ENCODE measurements at places on chromosomes 13 and 19.

DNA sequence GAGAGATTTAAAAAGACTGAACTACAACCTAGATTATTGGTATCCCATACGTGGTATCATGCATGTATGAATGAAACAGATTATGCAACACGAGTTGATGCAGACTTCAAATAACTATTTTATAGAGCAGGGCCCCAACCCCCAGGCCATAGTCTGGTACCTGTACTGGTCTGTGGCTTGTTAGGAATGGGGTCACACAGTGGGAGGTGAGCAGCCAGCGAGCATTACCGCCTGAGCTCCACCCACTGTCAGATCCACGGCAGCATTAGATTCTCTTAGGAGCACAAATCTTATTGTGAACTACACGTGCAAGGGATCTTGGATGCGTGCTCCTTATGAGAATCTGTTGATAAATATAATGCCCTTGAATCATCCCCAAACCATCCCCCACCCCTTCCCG, 320.2 kb downstream of the TBC1D4 start:
- DNase-seq = no peak

DNA sequence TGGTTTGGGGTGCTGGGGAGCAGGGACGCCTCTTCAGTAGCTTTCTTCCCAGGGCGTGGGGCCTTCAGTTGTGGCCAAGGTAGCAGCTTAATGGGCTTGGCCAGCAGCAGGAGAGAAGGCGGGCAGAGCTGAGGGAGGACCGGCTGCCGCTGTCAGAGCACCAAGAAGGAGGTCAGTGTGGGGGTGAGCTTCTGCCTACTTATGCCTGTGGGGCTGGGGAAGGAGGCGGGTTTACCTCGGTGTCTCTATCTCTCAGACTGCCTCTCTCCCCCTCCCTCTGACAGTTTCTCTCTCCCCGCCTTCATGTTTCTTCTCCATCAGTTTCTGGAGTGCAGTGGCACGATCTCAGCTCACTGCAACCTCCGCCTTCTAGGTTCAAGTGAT, at the start of gene CAPN12:
TSS of gene CAPN12 (minus strand) at position 177 of the 384 bp plus-strand sequence. CDS start 309 bp downstream, outside the sequence.
- no peak for DNase-seq

GRCh38 chr13:75581874-75582640, 32.5 kb downstream of the UCHL3 start:
- no peak for DNase-seq

DNA sequence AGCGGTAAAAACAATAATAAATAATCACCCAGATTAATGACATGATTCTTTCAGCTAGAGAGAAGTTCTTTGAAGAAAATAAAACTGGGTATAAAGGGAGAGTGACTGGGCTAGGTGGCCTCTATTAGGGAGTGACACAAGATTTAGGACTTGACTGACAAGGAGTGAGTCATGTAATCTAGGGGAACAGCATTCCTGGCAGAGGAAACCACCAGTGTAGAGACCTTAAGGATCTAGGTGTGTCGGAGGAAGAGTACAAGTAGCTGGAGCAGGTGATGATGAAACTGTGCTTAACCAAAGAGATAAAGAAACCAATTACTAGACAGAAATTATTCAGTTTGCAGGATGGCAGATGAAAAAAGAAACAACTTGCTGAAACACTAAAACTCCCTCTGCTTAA, 248.0 kb downstream of the RFC3 start:
- DNase-seq = no peak

DNA sequence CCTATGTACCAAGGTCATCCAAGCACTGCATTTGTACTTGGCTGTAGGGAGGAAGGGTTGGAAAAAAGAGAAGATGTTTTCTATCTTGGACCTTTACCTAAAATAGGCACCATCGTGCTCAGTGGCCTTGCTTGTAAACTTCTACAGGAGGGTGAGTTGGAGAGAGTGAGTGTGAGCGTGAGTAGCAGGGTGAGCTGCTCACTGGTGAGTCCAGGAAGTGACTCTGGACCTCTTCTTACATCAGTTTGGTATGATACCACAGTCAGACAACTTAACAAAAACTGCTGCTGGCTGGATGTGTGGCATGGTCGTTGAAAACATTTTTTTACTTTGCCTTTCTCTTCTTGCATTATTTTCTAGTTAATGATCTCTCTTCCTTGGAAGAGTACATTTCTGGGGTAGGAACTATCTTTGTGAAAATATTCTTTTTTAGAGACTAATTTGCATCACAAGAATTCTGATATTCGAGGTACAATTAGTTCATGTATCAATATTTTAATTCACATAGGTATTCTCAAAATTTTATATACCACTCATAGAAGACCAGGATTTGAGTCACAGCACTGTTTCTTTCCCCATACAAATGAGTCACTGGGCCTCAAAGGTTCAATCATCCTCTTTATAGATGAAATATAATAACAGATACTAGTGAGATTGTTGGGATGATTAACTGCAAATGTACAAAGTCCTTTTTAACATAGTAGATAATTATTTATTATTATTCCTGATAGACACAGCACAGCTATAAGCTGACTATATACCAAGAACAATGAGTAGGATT, 651 bp downstream of the SERPINE3 start:
- no peak for DNase-seq

DNA sequence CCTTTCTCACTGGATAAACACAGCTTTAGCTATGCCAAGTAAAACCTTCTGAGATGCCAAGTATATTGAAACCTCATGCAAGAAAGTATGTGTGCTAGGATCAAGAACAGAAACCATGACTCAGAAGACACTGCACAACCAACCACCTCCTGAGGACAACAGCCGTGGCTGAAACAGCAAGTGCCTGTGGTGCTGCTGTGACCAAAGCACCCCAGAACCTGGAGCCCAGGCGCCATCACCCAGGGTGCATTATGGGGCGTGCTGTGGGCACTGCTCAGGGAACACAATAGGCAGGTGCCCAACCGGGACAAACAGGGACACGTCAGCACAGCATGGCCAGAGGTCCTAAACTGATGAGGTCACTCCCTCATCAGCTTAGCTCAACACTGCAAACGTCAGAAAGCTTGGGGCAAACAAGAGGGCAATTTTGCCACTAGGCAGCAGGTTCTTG, 101.3 kb upstream of the SLC15A1 start:
- no peak for DNase-seq

GRCh38 chr13:100396776-100397175, 191.8 kb downstream of the GGACT start:
- no peak for DNase-seq

DNA sequence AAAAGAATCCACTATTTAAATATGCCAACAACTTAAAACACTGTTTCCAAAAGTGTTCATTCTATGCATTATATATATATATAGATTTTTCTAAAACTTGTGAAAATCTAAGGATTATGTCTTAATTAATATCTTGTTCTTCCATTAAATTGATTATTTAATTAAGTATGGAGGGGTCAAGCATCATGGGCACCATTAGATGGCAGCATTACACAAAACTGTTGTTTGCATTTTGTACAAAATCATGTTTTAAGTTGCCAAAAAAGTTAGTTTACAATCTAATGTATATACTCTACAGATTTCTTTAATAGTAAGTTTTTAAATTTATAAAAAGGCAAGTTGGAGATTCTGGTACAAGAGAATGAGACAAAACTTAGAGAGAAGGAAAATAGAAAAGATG, 213.2 kb upstream of the EDNRB start:
- no peak for DNase-seq

DNA sequence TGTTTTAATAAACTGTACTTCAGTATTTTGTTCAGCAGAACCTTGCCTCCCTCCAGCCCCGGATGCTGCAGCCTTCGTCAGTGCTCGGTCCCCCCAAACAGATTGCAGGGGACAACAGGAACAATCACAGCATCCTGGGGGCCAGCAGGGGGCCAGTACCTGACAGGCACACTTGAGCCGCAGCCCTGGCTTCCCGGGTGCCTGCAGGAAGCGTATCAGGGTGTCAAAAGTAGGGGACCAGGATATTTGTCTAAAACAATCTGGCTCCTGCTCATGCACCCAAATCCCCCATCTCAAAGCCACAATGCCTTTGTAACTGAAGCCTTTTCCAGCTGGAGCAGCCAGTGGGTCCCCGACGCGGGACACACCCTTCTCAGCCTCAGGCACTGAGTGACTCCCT, 167.5 kb upstream of the TSHZ3 start:
- no peak for DNase-seq
